ENCODE measurements at places on chromosomes 5 and 9.

DNA sequence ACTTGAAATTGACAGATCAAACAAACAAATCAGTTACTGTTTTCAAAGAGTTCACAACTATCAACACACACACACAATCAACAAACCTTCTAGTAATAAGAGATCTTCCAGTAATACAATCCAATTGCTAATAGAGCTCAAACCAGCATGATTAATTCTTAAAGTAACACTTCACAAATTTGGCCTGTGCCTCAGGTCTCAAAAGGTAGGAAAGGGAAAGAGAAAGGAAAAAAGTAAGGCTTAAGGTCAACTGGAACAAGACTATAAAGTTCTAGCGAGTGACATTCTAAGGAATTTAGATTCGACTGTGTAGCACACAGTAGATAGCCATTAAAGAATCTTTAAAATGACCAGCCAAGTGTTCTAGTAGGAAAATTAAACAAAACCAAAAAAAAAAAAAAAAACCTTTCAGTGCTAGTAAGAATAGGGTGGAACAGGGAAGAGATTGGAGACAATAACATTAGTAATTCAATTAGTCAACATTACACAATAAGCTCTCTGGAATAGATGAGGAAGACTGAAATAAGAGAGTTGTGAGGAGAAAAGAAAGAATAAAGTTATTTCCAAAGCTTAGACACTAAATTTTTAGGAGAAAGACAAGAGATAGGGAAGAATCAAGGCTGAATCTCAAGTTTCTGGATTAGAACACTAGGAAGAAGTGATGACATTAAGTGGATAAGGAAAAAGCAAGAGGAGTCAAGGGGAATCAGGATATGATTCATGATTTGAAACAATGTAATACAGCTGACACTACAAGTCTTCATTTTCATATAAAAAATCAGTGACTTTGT, 86.1 kb downstream of the FBXL17 start:
- DNase-seq = no peak

DNA sequence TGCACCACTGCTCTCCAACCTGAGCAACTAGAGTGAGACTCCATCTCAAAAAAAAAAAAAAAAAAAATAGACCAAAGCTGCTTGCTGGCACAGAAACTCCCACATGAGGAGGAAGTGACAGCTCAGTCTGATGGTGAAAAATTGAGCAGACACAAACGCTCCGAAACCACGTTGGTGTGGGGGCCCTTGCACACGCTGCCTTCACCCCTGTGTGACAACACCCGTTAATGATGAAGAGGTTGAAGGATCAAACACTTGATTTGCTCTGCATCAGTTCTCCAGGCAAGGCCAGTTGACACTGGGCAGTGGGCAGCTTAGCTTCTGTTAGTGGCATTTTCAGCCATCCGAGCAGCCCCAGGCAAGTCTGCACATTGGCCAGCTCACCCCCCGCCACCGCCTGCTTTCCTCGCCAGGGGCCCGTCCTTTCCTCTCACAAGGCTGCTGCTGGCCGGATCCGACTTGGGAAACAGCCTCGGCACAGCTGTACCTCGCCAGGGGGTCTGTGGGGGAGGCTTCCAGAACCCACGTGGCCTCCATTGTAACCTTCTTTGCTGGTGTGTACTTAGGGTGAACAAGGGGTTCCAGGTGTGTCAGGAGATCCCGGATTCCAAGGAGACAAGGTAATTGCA, 79.8 kb downstream of the COL27A1 start:
- no peak for DNase-seq

DNA sequence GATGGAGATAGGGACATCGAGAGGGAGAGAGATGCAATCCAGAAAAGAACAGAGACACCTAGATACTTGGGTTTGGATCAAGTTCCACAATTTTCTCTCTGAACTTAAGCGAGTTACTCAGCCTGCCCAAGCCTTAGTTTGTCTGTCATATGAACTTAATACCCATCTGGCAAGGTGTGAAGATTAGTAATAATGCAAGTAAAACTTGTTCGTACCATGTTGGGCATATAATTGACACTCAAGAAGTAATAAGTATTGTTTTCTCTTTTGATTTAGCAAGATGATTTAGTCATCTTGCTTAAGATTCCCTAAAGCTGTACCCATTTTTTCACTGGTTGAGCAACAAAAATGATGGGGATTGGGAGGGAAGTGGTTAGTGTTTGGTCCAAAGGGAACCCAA, 7.5 kb downstream of the RABGAP1 start:
- no peak for DNase-seq

DNA sequence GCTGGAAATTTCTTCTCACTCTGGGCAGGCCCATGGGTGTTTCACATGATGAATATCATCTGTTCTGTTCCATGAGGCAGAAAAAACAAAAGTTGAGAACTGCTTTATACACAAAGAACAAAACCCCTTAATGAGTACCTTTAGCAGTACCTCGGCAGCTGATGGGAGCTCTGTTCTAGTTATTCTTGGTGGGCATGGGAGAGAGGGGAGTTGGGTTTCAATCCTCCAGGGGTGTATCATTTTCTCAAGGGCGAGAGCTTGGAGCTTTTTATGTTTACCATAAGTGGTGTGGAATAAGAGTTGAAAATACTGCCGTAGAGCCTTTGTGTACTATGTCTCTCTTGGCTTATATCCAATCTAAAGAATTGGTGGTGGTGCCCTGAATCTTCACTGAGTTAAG, 103.3 kb upstream of the ZNF608 start:
- no peak for DNase-seq

GRCh38 chr9:134267305-134267880, 58.9 kb upstream of the RXRA start:
- DNase-seq = no peak

DNA sequence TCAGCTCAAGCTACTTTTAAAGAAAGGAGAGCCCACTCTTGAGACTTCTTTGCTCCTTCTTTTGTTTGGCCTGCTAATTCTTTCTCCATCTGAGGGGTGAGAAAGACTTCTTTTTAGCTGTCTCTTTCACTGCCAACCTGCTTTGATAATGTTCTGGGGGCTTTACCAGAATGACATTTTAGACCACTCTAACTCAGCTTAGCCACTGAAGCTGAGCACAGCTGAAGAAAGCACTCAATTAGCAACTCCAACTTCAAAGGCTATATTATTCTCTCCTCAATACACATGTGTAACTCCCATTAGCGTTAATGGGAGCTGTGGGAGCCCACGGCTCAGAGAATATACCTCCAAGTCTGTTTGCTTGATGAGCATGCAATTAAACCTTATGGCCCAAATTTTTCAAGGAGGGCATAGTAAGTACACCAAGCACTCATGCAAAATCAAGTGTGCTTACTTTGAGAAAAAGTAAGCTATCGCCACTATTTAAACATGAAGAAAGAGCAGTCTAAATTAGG, 815.4 kb upstream of the DMAC1 start:
- DNase-seq = no peak

DNA sequence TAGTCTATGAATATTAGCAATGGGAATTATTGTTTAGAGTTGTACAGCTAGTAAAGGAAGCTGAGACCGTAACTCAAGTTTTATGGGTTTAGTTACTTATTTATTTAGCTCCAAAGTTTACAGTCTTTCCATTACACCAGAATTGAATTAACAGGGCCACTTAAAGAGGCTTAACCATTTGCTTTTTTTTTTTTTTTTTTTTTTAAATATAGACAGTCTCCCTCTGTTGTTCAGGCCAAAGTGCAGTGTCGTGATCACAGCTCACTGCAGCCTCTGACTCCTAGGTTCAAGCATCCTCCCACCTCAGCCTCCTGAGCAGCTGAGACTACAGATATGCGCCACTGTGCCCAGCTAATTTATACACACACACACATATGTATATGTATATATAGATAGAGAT, 1.4 kb upstream of the TTC1 start:
- no peak for DNase-seq

DNA sequence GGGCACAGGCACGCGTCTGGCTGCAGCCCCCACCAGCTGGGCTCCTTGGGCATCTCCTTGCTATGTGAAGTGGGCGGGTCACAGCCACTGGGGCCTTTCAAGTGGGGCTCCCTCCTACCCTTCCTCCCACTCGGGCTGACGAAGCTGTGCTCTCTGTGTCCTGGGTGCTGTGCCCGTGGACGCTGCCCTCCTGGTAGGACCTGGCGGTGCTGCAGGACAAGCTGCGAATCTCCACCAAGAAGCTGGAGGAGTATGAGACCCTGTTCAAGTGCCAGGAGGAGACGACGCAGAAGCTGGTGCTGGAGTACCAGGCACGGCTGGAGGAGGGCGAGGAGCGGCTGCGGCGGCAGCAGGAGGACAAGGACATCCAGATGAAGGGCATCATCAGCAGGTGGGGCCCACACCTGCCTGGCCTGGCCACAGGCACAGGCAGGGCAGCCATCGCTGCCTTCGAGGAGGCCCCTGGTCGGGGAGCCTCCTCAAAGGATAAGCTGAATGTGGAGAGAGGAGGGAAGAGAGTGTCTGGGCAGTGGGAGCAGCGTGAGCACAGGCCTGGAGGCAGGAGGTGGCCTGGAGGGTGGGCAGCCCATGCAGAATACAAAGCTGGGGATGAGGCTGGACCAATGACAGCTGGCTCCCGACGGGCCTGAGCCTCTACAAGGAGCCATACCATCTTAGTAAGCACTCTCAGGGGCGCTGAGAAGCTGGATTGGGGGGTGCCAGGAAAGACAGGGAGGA, 124.7 kb downstream of the DAB2IP start:
- no peak for DNase-seq

DNA sequence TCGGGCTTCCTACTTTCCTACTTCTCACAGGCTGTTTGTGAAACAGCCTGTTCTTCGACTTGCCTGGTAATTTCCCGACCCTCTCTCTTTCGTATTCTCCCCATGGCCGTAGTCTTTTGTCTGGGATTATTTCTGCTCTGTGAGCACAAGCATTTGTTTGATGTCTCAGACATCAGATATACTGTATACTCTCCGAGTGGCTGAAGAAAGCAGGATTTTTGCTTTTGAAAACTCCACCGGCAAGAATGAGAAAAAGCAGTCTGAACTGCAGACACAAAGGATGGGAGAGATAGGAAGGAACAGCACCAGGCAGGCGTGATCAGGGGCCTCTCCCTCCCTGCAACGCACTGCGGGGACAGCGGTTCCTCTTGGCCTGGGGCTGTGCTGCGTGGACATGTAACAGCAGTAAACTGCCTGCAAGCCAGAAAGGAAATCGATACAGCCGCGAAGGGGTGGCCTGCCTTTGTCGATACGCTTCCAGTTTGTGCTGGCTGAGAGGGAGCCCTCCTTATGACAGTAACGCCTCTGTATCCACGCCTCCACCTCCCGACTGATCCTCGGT, 313.9 kb upstream of the TLE4 start:
- DNase-seq = no peak

Data from Calu3 (cell line).